ENCODE measurements at places on chromosomes 3 and 15. TPM values are rescaled to one million over a fixed set of nuclear protein-coding genes. Genes with fewer than 3 reads are reported as not detected.

Gene GOLGA8G
- total RNA-seq, result not detected

Gene ACTC1
- under 0.01 TPM for total RNA-seq

Gene TP63
- total RNA-seq, result under 0.01 TPM

Gene CLSTN2
- total RNA-seq, result under 0.01 TPM

Gene RTP3
- not detected for total RNA-seq

Gene DUOX2
- not detected for total RNA-seq

Gene SLC24A5
- not detected for total RNA-seq

Gene TF
- 0.44 TPM for total RNA-seq

Gene TMEM42
- total RNA-seq, result 10.5 TPM

Gene C3orf20
- total RNA-seq, result under 0.01 TPM

Gene SLC2A2
- not detected for total RNA-seq

Gene LPCAT4
- 5.7 TPM for total RNA-seq

Gene IL12A
- total RNA-seq, result 7.2 TPM
